ENCODE measurements at places on chromosomes 3 and 15.

DNA sequence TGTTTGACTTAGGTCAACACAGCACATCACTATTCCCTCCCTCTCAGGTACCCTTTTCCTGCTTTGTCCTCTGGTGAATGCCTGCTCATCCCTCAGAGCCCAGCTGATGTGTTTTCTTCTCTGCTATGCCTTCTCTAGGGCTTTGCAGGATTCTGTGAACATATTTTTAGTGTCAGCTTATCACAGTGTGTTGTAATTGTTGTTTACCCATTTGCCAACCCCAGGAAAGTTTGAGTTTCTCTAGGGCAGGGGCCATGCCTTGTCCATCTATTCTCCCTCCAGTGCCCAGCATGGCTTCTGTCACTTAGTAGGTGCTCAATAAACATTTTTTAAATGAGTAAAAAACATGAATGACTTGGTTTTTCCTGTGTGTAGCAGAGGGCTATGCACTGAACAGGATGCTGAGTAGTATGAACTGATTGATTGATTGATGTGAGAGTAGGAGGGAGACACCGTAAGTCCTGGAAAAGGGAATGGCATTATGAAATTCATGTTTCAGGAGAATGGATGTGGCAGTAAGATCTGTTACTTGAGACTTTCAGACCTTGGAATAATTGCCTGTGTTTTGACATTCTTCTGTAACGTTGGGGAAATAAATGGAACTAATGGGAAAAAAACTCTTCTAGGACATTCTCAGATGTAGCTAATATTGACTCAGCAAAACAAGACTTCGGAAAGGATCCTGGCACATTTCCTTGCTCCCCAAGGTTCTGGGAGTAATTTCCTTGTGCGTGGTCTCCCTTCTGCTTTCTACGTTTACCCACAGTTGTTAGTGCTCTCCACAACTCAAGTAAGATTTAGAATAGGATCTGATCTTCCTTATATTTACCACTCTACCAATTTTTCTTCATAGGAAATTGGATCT is 267.3 kb upstream of the TBL1XR1 start:
- DNase-seq, result no peak

- DNase-seq, result no peak
Observed at GRCh38 chr3:123841476-123842238, 42.5 kb downstream of the MYLK start.

DNA sequence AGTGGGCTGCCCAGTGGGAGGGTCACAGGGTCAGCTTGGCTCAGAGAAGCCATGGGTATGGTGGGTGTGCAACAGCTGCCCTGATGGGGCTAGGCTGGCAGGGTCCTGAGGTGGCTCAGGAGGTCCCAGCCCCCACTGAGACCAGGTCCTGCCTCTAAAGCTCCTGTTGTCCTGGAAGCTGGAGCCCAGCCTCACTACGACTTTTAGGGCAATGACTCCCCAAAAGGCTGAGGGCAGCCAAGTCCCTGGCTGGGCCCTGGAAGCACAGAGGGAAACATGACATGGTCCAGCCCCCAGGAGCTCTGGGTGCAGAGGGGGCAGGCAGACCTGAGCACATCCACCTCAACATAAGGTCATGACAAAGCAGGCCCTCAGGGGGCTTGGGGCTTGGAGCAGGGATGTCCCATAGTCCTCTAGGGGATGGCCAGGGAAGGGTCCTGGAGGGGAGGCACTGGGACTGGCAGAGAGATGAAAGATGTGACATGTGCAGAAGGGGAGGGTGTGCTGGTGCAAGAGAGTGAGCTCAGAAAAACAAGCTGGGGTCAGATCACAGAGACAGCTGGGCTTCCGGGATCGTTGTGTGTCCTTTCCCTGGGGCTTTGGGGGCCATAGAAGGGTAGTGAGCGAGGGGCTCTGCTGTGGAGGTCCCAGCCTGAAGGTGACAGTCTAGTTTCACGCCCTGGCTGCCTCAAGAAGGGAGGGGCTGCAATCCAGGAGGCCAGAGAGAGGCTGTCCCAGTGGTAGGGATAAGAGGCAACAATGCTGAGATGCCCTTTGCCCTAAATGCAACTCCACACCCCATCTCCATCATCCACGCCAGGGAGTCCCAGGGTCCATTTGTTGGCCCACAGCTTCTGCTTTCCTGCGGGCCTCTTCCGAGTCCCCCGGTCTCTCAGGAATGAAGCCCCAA is 639 bp upstream of the ITIH3 start:
- no peak for DNase-seq

DNA sequence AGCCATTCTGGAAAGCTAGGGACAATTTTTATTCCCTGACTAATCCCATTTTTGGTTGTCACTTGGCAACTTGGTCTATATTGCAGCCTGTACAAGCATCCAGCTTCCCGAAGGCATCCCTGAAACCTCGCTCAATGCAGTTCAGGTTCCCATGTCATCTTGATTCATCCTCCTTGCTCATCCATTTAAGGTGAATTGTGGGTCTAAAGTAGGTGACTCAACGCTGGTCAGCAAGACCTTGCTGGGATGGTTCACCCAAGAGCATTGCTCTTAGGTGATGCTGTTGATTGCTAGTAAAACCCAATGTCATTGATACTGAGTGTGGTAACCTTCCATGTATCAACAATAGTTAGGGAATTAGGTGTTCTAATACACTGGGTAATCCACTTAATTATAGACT is 13.1 kb upstream of the RAB8B start:
- DNase-seq, result no peak

- DNase-seq, result no peak
Observed at GRCh38 chr3:53809764-53810400, 36.3 kb downstream of the CHDH start.

GRCh38 chr15:55526559-55527036 is 18.6 kb upstream of the DNAAF4 start:
- DNase-seq, result no peak

DNA sequence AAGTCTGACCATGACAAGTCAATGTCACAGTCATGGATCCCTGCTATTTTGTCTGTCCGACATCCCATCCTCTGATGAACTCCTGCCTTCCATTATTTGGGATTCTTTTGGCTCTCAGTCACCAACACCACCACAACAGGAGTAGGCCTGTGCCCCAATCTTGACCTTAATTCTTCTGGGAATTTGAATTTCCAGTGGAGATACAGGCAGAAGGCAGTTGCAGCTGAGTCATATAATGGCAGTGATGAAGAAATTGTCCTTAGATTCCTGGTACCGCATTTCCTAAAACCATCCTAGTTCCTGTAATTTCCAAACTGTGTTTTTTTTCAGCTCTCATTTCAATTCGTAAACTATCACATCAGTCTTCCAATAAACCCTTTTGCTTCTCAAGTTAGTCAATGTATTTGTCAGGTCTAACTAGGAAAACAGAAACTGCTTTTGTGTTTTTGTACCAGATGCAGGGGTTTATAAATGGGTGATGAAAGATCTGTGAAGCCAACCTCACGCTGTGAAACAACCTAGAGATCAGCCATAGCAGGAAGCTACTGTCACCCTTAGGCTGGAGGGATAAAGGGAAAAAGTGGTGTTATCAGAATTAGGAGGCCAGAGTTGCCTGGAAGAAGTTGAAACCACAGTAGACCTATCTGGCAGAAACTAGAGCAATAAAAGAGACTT is 126.3 kb upstream of the TMEM108 start:
- no peak for DNase-seq

- no peak for DNase-seq
Observed at GRCh38 chr3:90005281-90005847, 897.9 kb downstream of the EPHA3 start.
